ENCODE measurements at places on chromosomes 2 and 18. TPM values are rescaled to one million over a fixed set of nuclear protein-coding genes. Genes with fewer than 3 reads are reported as not detected.
A peak's percentile ranks its signal among the peaks of the same experiment; 100 is the strongest.

Gene CPLX4
- total RNA-seq, result not detected

Gene CYP20A1
- 12.6 TPM for total RNA-seq

Gene DNAH6
- 0.86 TPM for total RNA-seq

Gene CCBE1
- 0.81 TPM for total RNA-seq

Gene UCN
- total RNA-seq, result 1.9 TPM

Gene MARS2
- 5.6 TPM for total RNA-seq

Gene BMPR2
- total RNA-seq, result 95.0 TPM

Gene OST4
- 215 TPM for total RNA-seq

Gene PCARE
- 0.66 TPM for total RNA-seq

Gene CD8A
- 0.59 TPM for total RNA-seq

GRCh38 chr2:240464514-240465241 lies 29.2 kb downstream of the GPC1 start:
- DNase-seq, result no peak

- peak; percentile 24 for DNase-seq
Observed at GRCh38 chr2:219228911-219229304, 528 bp downstream of the ATG9A start.

GRCh38 chr2:239294571-239295054 lies 106.2 kb downstream of the HDAC4 start:
- no peak for DNase-seq

GRCh38 chr2:157876786-157877138 lies 632 bp upstream of the ACVR1 start:
- no peak for DNase-seq

DNA sequence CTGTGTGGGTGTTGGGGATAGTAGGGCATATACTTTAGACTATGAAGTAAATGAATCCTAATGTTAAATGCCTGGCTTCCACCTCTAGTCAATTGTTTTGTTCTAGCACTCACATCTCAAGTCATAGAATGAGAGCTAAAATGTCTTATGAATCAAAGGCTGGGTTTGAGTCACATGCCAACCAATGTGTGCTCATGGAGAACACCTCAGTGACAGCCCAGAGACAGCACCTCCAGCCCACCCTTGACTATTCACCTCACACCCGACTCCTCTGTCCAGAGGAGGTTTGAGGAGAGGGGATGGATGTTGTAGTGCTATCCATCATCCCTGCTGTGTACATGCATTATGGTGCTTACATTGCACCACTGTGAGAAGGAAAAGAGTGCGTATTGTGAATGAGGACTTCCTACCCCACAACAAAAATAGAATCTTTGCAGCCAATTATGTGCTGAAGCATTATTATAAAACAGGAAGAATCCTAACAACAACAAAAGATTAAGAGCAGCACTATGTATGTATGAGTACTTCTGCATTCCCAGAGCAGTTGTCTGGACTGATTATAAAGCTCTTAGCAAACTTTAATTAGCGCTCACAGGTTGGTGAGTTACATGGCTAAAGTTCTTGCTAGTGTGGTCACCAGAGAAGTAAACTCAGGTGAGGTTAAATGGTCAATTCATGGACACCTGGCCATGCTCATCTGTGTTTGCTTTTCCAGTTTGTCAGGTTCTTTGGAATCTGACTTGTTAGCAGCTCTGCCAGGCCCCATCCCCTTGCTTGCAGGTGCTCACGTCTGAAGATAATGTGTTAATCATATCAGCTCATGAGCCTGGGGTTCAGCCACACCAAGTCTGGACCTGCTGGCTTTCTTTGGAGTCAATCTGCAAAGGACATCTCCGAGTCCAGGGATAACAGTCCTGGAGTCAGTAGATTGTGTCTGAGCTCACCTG lies 55.3 kb upstream of the NABP1 start:
- no peak for DNase-seq

GRCh38 chr2:217186668-217187159 lies 326.9 kb upstream of the TNP1 start:
- DNase-seq, result no peak

- DNase-seq, result peak; percentile 83
Observed at GRCh38 chr2:72893594-72894319, 6.5 kb downstream of the SPR start.

DNA sequence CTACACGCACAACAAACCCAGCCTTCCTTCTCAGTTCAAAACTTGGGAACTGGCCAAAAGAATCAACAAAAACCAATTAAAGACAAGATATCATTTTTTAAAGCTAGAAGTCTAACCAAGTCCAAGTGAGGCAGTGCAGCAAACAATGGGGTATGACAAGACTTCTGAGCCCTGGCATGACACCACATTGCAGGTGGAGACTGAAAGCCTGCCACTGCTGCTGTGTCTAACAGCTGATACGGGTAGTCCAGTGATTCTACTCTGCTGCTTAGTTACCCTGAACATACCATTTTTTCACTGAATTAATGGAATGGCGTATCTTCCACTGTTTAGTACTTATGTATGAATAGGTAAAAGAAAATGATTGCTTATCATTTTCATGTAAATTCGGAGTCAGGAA lies 47.4 kb upstream of the KIDINS220 start:
- no peak for DNase-seq

DNA sequence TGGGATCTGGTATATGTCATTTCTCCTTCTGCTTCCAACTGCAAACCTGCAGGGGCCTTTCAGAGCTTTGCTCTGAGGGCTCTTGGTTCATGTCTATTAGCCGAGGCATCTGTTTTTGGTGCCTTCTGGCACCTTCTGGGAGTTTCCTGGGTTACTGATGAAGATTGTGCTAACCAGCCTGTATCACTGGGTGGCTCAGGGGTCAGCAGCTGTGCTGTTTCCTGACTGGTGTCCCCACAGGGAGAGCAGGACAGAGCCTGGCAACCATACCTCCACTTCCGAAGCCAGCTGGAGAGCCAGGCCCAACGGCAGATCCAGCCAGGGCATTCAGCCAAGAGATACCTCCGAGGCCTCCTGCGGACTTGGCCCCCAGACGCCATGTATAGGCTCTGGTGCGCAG lies 17.5 kb downstream of the KIAA2012 start:
- DNase-seq, result peak; percentile 55

DNA sequence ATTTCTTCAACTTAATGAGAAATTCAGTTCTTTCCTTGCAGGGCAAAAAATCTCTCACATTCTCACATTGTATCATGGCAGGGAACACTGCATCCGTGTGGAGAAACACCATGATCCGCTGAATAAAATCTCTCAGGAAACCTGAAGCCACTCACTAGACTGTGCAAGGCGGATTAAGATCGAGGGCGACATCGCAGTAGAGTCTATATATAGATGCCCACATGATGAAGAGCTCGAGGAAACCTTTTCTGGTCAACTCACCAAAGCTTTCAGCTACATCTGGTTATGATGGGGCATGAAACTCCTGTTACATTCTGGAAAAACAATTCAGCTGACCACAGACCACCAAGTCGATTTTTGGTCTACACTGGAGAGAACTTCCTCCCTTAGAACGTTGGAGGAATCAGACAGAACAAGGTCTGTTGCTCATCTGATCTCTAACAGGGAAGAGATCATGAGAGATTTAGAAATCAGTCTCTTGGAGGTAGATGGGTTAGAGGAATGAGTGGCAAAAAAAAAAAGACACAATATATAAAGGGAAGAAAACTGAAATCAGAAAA lies 162.9 kb upstream of the ZNF516 start:
- no peak for DNase-seq

GRCh38 chr2:78353168-78353567 lies 672.3 kb upstream of the REG3G start:
- DNase-seq, result no peak

GRCh38 chr18:21117409-21118131 lies 6.0 kb upstream of the ROCK1 start:
- no peak for DNase-seq

GRCh38 chr2:191620144-191620543 lies 57.8 kb upstream of the NABP1 start:
- DNase-seq, result no peak

All from glutamatergic neuron (in vitro differentiated cells).